Vagina (tissue), 2 donors: ENCODE measurements at places on chromosomes 11 and 22.

DNA sequence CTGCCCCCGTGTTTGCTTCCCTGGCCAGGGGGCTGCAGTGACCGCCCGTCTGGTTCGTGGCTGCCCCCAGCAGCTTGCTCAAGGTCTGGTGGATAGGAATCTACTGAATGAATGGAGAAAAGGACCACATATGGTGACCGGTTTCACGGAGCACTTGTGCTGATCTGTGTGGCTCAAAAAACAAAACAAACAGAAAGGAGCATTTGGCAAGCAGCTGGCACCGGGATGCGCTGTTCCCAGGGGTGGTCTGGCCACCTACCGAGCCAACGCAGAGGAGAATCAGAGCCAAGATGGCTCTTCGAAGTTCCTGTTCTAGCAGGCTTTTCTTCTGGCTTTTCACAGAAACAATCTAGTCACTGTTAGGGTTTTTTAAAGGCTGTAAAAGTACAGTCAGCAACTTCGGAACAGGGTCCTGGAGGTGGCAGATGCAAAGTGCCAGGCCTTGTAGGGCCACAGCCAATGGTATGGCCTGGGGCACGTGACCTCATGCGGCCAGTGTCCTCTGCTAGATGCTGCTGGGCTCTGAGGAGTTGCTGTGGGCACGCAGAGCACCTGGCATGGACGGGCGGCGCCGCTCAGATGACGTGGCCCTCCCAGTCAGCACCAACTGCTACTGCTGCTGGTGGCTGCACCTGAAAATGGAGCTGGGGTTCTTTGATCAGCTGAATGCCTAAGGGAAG, 27.3 kb upstream of the PACSIN2 start:
- no peak for DNase-seq

DNA sequence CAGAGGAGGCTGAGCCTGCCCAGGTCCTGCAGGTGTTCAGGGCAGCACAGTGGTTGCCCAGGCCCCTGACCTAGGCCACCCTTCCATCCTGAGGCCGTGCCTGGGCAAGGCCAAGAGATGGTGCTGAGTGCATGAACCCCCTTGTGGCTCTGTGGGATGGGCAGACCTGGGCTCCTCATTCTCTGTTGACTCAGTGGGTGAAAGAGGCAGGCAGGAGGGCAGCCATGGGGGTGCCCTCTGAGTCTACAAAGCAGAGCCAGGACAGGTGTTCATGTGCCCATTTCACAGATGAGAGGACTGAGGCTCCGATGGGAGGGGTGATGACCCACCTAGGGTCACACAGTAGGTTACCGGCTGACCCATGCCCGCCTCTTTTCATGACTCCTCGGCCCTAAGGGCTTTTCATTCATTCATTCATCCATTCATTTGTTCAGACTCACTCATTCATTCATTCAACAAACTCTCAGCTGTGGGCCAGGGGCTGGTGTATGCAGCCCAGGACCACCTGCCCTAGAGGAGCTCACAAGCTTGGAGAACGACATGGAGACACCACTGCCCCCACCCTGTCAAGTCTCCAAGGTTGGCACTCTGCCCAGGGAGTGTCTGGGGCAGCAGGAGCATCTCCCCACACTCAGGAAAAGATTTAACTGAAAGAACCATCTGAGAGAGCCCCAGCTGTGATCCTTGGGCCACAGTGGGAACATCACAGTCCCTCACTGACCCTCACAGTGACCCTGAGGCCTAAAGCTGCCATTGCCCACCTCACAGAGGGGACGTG, 40.5 kb downstream of the IGLL5 start:
- DNase-seq: no peak

DNA sequence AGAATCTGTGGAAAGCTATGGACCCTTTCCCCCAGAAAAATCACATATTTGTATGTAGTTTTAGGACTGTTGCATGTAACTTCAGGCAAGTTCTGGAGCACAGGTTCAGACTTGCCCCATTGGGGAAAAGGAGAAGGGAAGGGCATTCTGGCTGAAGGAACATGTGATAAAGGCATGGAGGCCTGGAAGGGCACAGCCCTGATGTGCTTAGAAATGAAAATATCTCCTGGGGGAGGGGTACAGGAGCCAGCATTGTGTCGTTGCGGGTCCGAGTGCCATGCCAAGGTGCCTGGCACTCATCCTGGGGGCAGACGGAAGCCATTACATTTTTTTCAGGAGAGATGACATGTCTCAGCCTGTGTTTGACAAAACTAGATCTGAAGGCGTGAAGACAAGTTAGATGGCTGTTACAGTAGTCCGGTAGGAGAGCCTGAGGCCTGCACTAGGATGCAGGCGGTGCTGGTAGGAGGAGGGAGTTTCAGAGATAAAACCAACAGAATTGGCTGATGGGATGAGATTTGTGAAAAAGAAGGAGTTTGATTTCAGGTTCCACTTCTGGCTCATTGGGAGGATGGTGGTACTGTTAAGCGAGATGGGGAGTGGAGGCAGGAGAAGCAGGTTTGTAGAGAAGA, 96.9 kb downstream of the TEAD1 start:
- peak; percentile 78 for DNase-seq

DNA sequence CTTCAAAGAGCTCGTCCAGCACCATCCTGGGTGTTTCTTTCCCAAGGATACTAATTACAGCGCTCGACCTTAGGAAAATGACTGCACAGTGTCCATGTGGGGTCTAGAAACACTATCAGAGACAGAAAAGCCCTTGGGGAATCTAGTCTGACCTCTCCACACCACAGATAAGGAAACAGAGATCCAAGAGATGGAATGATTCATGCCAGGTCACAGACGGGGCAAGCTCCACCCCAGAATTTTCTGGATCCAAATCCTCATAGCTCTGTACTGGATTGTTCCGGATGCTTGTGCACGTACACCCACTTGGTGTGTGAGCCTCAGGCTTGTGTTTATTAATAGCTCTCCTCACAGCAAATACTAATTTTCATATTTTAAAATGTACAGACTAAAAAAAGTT, 11.3 kb downstream of the ABTB2 start:
- peak; percentile 64 for DNase-seq
